Adipocyte (in vitro differentiated cells): ENCODE measurements at places on chromosomes 6 and 20.

DNA sequence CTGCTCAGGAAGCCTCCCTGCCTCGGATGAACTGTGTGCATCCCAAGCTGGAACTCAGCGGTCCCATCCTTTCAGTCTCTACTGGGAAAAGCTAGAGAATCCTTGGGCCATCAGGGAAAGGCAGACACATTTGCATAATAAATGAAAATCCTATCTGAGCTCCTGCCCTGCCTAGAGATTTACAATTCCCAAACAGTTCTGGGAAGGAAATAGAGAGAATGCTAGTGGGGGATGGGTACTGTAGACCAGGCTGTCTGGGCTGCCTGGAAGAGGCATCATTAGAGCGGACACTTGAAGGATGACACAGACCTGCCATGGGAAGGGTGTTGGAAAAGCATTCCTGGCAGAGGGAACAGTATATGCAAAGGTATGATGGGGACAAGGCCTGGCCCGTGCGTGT, 44.3 kb downstream of the TFAP2C start:
- DNase-seq, result no peak

- no peak for DNase-seq
Measured at GRCh38 chr20:59802018-59802417, 131.4 kb downstream of the SYCP2 start.

GRCh38 chr6:3194535-3195419, 32.7 kb downstream of the TUBB2B start:
- no peak for DNase-seq

GRCh38 chr6:132131351-132131750, 180.2 kb upstream of the CCN2 start:
- DNase-seq, result no peak

DNA sequence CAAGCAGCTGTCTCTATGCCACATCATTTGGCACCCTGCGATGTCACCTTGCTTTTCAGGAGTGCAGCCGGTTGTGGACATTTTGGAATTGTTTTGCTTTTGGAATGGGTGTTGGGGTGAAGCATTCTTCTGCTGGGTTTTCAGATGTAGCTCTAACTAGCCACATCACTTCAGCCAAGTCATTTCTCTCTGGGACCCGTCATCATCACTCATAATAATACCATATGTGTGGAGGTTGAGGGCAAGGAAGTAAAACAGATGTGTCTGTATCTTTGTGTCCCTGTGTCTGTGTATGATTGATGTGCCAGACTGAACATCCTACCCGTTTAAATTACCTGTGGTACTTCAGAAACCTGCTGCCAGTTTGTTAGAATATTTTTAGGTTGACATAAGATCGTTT, 49.5 kb upstream of the TULP4 start:
- no peak for DNase-seq
